Cardiac septum (tissue), 1 donor: ENCODE measurements at places on chromosomes 2 and 18. TPM values are rescaled to one million over a fixed set of nuclear protein-coding genes. Genes with fewer than 3 reads are reported as not detected.

KCNIP3 gene
- 6.5 TPM for total RNA-seq

PGAP1 gene
- total RNA-seq, result 7.7 TPM

PARD6G gene
- 1.3 TPM for total RNA-seq

C1D gene
- 17.9 TPM for total RNA-seq

CCDC178 gene
- 0.27 TPM for total RNA-seq
